WTC11 (cell line): ENCODE measurements at places on chromosomes 16 and 17.
A peak's percentile ranks its signal among the peaks of the same experiment; 100 is the strongest.

DNA sequence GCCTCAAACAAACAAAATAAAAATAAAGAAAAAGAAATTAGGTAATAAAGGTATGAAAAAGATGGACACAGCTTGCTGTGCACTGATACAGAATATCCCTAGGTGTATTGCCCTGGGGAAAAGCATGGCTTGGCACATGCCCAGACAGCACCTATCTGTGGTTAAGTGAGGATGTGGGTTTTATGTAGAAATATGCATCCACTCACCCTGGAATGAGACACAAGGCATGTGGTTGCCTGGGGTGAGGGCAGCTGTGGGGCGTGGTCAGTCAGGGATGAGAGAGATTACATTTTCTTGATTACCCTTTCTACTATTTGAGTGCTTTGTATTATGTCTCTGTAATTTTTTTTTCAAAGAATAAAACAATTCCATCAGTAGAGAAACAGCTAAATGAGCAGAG lies 6.9 kb downstream of the PLLP start:
- no peak for DNase-seq

- DNase-seq: no peak
Measured at GRCh38 chr17:76676629-76677028, 33.1 kb upstream of the ST6GALNAC1 start.

DNA sequence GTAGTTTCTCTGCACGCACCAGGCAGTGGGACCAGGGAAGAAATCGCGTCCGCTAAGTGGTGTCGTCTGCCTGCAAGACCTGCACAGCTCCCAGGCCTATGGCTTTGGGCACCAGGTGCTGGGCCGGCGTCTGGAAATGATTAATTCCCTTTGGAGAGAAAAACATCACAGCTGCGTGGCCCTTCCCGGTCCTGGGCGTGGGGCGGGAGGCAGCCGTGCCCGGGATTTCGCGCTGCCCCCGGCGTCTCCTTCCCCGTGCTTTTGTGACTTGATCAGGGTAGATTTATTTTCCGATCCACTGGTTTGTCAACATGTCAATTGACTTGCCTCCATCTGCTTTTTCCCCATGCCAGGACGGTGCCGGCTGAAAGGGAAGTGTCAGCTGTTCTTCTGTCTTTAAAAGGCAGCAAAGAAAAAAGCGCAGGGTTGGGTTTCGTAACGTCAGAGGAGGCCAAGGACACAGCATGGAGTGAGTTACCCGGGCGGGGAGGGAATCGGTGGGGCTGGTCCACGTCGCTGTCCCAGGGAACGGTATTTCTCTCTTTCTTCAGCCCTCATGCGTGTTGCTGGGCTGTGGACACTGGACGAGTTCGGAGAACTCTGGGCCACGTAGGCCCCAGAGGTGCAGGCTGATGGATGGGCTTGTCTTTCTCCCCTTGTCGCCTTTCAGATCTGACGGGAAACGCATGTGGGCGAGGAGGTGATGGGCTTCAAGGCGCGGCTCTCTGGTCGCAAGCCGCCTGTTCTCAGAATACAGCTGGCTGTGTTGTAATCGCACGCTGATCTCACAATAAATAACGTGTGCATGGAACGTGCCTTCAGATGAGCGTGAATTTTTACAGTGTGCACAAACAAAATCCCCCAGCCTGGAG lies 188.1 kb upstream of the ZNF469 start:
- no peak for DNase-seq

DNA sequence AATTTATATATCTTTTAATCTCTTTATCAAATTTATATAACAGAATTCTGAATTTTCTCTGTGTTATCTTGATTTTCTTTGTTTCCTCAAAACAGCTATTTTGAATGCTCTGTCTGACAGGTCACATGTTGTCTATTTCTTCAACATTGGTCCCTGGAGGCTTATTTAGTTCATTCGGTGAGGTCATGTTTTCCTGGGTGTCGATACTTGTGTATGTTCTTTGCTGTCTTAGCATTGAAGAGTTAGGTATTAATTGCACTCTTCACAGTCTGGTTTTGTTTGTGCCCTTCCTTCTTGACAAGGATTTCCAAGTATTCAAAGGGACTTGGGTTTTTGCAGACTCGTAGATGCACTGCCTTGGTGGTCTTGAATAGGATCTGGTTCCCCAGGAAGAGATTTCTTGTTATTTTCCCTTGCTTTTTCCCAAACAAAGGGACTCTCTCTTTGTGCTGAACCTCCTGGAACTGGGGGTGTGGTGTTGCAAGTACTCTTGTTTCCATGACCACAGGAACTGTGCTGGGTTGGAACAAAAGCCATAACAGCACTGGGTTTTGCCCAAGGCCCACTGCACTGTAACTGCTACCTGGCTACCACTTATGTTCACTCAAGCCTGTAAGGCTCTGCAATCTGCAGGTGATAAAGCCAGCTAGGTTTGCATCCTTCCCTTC lies 1483.0 kb downstream of the CDH8 start:
- no peak for DNase-seq

GRCh38 chr16:58266336-58266735 lies 28.5 kb downstream of the PRSS54 start:
- no peak for DNase-seq

- no peak for DNase-seq
Measured at GRCh38 chr17:66273586-66273848, 28.9 kb upstream of the PRKCA start.

DNA sequence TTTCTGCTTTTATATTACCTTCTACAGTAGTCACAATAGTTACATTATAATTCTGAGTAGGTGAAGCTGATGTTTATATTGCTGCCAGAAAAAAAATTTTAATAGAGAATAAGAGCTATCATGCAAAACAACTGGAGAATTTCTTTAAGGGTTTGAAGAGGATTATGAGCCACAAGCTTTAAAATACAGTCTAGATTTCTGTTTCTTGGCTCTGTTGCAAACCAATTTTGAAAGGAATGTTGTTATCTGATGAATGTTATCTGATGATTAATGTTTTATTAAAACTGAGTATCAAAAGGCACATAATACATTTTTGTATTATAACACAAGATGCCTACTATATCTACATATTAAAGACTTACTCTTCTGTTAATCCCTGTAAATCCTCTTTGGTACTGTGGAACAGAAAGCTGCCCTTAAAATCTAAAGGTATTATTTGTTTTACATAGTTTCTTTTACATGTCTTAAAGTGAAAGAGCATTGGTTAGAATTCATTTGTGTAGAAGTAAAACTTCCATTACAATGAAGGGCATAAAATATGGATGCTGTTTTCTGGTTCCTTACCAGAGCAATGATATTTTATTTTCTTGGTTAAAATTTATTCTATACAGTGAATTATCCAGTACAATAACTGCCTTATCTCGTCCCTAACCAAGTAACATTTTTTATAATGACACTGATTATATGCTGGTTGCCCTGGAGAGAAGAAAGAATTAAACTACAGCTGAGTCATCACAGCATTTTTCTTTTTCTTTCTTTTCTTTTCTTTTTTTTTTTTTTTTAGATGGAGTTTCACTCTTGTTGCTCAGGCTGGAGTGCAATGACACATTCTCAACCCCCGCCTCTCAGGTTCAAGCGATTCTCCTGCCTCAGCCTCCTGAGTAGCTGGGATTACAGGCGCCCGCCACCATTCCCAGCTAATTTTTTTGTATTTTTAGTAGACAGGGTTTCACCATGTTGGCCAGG lies 205.7 kb downstream of the TANC2 start:
- DNase-seq: no peak

DNA sequence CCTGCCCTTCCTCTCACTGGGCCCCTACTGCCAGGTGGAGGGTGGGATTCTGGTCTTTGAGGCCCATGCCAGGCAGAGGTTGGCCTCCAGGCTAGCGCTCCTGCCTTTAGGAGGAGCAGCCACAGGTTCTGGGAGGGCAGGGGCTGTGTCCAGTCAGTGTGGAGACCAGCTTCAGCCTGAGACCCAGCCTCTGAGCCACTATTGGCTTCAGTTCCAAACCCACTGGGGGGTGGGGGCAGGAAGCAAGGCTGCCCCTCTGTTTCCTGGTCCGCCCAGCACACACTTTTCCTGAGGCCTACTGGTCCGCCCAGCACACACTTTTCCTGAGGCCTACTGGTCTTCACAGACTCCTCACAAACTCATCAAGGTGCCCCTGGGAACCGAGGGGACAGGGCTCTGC lies 16.4 kb downstream of the SLC5A10 start:
- no peak for DNase-seq

GRCh38 chr17:1473170-1473569 lies 17.1 kb upstream of the CRK start:
- DNase-seq: peak; percentile 30

DNA sequence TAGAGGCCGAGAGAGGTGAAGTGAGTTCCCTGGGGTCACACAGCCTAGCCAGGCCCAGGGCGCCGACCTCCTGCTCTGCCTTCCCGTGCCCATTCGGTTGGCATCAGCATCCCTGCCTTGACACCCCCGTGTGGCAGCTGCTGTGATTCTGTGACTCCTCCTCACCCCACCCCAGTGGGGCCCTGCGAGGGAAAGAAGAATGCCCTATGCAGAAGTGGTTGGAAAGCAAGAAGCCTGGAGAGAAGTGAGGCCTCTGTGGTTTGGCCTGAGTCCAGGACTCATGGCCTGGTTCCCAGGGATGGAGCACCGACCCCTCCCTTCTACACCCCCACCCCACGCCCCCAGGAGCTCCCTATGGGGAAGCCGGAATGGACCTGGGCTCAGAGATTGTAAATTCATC lies 296.2 kb downstream of the SEC14L1 start:
- DNase-seq: no peak

- DNase-seq: no peak
Measured at GRCh38 chr17:8687737-8688466, 56.7 kb downstream of the CCDC42 start.

GRCh38 chr17:78924481-78925151 lies 571 bp downstream of the TIMP2 start:
- DNase-seq: peak; percentile 58

DNA sequence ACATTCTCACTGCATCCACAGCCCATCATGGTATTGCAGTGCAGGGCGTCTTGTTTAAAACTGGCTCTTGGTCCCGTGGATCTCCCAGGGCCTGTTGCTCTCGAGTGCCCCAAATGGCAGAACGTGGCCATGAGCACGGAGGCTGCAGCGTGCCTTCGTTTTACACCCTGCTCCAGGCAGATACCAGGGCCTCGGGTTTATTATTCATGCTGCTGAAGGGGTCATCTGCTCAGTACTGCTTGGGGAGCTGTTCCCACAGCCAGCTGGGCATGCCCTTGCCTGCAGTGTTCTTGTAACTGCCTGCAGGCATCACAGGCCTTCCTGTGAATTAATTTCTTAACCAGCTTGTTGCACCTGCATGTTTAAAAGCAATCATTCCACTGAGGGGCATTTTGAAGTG lies 129.7 kb upstream of the CHMP6 start:
- no peak for DNase-seq

- no peak for DNase-seq
Measured at GRCh38 chr16:27174007-27174406, 29.3 kb upstream of the KDM8 start.

DNA sequence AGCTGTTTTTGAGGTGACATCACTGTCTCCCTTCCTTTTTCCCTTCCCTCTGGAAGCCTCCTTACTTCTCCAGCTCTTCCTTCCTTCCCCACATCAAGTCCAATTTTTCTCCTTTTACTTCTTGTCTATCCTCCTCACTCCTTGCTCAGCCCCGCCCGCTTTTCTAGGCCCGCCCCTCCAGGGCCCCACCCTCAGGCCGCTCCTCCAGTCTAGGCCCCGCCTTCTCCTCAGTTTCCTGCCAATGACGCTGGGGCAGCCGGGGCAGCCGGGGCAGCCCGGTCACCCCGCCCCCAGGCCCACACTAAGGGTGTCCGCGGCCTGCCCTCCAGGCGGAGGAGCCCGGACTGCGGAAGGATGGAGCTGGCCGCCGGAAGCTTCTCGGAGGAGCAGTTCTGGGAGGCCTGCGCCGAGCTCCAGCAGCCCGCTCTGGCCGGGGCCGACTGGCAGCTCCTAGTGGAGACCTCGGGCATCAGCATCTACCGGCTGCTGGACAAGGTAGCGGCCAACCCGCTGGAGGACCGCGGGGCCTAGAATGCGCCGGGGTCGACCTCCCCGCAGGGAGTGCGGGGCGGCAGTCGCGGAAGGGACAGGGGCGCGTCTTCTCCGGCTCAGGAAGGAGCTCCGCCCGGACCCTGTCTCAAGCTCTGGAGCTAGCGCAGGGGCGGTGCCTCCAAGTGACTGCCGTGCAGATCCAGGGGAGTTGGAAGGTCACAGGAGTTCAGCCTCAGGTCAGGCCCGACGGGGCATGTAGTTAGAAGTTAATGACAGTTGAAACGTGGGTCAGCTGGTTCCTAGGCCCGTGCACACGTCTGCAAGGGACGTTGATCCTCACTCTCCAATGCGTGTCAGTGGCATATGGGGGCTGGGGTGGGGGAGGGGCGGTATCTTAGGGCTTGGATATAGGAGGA lies at the start of gene PCTP:
PCTP (plus strand) TSS at position 302 of the 908 bp plus-strand sequence; CDS start at position 355, 53 bp downstream.
- DNase-seq: peak; percentile 96

- DNase-seq: no peak
Measured at GRCh38 chr16:75486676-75487313, 8.4 kb downstream of the CHST6 start.

DNA sequence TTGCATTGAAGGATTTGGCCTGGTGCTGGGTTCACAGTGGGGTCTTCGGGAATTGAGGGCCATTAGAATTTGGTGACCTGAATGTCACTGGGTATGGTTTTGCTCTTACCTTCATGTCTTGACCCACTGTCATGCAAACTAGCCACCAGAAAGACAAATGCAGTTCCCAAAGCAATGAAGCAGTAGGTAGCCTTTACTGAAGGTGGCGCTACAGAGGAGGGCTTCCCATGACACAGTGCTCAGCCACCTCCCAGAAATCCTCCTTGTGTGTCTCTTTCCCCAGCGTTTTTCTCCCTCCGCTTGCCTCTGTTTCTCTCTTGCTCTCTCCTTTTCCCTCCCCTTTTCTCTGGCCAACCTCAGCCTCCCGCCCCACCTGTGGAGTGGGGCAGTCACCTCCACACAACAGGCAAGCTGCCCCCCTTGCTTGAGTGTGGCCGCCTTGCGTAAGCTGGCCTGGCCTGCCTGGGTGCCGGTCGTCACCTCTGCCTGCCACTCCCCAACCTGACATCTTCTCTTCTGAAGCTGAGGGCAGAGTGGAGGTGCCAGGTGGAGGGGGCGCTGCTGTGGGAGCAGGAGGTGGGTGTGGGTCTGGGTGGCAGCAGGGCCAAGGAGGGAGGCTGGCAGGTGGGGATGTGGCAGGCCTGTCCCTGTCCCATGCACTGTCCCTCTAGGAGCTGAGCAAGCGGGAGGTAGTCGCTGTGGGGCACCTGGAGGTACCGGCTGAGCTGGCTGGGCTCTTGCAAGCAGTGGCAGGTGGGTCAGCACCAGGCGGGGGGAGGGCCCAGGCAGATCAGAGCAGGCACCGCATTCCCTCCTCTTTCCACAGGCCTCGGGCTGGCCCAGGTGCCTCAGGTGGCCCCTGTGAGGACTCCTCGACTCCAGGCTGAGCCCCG lies 34.7 kb downstream of the MYO15A start:
- DNase-seq: peak; percentile 63
